DND-41 (cell line): ENCODE measurements at places on chromosomes 1 and 21.

GRCh38 chr1:8011016-8011415 is 15.1 kb downstream of the ERRFI1 start:
- DNase-seq = no peak

- DNase-seq = no peak
Measured at GRCh38 chr1:100075773-100076172, 57.0 kb downstream of the SASS6 start.

DNA sequence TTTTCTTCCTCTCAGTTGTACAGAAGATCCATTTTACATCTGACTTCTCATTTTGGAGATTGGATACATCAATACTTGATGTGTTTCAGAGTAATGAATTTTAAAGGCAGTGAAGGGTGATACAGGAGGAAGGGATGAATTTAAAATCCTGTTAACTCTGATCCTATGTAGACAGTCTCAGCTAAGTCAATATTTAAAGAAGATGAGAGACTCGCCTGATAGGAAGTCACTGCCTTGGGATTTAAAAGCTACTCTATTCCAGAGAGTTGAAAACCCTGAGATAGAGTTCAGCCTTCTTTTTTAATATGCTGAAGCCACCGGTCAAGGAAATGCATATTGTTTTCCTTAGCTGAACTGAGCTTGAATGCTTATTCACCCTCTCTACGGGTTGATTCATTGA is 42.7 kb downstream of the HUNK start:
- DNase-seq = no peak

- no peak for DNase-seq
Measured at GRCh38 chr21:34844924-34845238, 176.1 kb downstream of the CLIC6 start.

GRCh38 chr1:234875328-234875952 is 253.2 kb downstream of the TOMM20 start:
- DNase-seq = no peak

- no peak for DNase-seq
Measured at GRCh38 chr1:85058786-85059185, 10.5 kb upstream of the MCOLN3 start.

DNA sequence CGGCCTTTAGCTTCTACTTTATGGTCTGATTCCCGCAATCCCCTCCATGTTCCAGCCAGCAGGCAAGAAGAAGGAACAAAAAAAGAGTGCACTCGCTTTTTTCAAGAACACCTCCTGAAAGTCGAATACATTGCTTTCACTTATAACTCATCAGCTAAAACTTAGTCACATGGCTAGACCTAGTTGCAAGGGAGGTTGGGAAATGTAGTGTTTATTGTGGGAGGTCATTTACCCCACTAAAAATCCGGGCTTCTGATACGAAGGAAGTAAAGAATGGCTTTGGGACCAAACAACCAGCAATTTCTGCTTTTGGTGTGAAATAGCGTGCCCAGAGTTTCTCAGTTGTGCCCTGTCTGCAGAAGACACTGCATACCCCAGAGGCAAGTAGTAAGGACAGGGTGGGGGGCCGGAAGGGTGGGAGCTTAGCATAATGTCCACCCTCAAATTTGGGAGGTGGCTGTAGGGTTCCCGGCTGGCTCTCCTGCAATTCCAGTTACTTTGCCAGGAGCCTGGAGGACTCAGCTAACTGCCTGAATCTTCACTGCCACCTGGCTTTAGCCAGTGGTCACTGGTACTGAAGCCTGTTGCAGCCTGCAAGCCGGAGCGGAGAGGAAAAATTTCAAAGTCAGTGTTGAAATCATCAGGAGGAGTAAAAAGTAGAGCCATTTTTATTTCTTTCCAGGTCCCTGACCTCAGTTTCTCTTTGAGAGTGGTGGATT is 57.7 kb upstream of the F3 start:
- no peak for DNase-seq

DNA sequence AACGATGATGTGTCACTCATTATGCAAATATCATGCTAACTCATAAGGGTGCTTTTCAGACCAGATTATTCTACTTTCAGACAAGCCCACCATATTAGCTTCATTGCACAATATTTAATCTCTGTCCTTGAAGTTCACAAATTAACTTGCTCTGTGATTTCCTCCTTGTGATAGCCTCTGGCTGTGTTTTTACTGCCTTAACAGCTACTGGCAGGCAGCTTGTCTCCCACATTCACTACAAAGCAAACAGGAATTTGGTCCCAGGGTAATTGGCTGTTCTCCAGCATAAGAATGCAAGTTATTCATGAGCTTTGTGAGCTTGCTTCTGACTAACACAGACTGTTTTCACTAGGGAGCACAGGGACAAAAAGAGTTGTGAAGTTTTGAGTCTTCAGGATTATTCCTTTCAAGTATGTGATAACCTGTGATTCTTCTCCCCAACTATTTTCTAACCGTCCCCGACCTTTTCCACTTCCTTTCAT is 87.9 kb upstream of the HMCN1 start:
- no peak for DNase-seq

- DNase-seq = no peak
Measured at GRCh38 chr1:205837382-205837970, 12.5 kb downstream of the PM20D1 start.

DNA sequence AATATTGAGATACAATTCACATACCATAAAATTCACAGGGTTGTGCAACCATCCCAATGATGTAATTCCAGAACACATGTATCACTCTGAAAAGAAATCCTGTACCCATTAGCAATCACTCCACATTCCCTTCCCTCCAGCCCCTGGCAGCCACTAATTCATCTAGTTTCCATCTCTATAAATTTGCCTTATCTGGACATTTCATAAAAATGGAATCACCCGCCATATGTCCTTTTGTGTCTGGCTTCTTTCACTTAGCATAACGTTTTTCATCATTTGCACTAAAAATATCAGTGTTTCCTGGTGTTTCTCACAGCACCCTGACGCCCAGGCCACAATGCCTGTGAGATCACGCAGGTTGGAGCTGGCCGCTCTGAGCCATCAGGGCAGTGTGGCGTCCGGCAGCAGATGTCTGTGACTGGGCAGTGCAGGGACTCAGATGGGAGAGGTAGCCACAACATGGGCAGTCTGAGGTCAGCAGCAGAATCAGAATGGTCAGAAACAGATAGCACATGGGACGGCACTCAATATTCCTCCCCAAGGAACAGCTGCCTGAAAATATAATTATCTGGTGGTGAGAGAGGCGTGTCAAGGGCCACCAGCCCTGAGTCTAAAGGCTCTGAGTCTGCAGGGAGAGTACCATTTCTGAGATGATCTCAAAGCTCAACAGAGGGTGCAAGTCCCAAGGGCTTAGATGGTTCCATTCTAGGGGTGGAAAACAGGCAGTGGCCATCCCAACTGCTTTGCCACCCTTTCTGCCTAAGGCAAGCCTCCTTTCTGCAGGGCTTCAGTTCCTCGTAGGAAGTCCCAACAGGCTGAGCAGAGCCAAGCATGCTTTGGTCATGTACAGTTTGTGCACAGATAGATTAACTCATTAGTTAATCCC is 129.4 kb upstream of the EDN2 start:
- DNase-seq = no peak

- no peak for DNase-seq
Measured at GRCh38 chr1:170376801-170377385, 155.1 kb upstream of the GORAB start.

DNA sequence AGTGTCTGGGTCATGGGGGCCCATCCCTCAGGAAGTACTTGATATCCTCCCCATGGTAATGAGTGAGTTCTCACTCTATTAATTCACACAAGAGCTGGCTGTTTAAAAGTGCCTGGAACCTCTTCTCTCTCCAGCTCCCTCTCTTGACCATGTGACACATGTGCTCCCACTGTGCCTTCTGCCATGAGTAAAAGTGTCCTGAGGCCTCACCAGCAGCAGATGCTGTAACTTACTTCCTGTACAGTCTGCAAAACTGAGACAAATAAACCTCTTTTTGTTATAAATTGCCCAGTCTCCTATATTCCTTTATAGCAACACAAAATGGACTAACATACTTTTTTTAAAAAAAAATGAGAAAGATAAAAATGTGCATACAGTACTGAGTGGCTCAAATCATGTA is 24.0 kb downstream of the PUM1 start:
- DNase-seq = no peak

DNA sequence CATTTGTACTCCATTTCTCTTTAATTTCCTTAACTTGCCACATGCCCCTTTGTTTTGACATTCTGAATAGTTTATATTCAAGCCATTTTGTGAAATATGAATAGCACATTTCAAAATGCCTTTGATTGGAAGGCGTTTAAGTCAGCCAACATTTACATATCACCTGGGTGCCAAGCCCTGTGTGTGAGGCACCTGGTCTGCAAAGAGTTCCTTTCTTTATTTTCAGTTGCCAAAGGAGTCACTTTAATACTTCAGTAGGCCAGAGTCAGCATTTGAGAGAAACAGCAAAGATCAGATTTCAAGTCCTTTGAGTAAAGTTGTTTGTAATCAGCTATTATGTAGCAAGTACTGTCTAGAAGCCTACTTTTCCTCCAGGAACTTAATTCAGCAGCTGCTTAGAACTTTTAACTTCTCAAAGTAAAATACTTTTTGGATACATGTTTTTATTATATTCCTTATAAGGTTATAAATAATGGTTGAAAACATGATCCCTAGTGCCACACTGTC is 70.8 kb downstream of the DTL start:
- DNase-seq = no peak

GRCh38 chr1:235998812-235999211 is 66.1 kb downstream of the NID1 start:
- DNase-seq = no peak

GRCh38 chr1:246383239-246383589 is 123.9 kb downstream of the SMYD3 start:
- no peak for DNase-seq

DNA sequence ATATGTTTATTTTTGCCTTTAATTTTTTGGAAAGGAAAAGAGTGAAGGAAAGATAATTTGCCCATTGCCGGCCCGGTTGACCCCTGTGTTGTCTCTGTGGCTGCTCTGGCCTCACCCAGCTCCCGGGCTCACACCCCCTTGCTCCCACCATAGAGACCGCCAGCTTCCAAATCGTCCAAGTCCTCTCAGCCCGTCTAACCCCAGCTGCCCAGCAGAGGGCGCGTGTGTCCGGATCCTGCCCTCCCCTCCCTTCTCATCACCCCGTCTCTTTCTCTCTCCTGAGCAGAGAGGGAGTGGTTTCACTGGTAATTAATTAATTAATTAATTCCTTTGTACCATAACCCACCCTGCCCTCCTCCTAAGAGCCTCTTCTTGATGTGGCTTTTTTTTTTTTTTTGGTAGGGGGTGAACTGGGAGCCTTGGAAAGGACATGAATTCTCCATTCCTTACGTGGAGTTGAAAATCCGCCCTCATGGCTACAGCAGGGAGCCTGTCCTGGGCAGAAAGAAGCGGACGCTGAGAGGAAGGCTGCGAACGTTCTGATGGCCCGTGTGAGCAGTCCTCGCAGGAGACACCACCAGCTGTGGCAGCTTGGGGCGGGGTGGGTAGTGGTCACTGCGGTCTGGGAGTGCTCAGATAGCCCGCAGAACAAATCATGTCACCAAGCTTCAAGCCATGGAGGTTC is 45.9 kb downstream of the KIAA0040 start:
- DNase-seq = peak; percentile 76

DNA sequence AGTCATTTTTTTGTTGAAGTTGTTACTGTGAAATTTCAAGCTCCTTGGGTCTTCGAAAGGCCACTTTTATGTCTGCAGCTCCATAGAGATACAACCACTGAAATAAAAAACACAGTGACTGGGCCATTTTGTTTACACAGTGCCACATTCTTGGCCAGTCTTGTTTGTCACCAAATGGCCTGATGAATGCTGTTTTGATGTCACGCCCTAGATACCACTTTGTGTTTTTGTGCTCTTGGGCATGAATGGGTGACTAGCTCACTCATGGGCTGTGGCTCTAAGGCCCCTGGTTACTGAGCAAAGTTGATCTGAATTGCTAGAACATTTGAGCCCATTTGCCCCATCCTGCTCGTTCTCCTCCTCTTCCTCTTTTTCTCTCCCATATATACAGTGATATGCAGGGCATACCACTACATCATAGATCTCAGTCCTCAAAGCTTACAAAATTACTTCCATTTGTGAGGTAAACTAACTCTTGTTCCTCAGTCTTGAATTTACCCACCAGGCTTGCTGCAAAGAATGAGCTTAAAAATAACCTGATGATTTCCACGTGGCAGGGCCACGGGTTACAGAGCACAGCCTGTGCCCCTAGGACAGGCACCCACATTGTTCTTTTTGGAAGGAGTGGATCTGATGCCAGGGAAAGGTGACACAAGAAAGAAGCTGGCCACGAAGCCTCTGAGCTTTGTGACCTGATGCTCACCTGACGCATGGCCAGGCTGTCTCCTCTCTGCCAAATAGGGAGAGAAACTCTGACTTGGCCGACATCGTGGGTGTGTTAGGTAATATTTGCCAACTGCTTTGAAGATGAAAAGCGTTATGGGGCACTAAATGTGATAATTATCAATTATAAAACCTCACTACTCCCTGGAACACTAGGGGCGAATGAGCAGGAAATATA is 92.4 kb downstream of the RUNX1 start:
- DNase-seq = no peak

DNA sequence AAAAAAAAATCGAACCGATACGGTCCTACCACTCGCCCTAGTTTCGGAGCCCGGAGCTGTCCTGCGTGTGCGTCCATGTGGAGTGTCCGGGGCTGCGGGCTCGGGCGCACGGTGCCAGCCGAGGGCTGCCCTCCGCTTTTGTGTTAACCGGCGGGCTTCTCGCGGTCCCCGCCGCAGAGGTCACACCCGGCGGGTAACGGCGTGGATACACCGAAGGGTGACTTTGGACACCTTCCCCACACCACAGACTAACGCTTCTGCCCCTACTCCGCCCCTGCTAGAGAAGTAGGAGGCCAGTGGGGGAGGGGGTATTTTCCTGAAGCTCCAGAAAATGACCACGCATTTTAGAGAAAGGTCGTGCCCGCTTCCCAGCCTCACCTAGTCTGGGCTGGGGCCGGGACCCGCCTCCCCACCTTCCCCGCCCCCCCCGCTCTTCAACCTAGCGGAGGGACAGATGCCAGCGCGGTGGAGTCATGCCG is 609 bp upstream of the ATF3 start:
- no peak for DNase-seq

DNA sequence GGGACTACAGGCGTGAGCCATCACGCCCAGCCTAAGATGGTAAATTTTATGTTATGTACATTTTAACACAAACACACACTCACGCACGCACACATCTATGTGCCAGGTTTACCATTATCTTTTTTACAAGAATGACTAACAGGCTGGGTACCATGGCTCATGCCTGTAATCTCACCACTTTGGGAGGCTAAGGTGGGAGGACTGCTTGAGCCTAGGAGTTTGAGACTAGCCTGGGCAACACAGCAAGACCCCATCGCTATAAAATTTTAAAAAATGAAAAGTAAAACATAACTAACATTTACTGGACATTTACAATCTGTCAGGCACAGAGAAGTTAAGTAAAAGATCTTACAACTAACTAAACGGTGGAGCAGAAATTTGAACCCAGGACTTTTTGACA is 14.7 kb downstream of the GATAD2B start:
- no peak for DNase-seq
